ENCODE measurements at places on chromosomes 1 and 21.

- no peak for DNase-seq
These were observed 10.6 kb downstream of the ESPN start for GRCh38 chr1:6435129-6435528.

DNA sequence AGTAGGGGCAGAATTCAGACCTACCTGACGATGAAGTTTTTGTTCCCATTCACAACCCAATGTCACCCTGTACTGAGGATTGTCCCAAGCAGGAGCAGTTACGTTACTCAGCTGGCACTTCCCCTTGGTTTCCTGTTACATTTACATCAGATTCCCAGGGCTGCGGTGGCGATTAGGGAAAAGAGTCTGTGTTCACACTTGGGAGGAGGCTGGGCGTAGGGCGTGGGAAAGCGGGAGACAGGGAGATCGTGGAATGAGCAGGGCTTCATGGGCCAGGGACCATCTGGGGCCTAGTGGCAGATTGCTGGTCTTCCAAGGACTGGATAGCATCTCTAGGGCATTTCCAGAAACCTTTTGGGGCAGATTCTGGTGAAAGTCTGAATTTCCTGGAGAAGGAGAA is 39.0 kb downstream of the TBX19 start:
- DNase-seq: peak; percentile 39

DNA sequence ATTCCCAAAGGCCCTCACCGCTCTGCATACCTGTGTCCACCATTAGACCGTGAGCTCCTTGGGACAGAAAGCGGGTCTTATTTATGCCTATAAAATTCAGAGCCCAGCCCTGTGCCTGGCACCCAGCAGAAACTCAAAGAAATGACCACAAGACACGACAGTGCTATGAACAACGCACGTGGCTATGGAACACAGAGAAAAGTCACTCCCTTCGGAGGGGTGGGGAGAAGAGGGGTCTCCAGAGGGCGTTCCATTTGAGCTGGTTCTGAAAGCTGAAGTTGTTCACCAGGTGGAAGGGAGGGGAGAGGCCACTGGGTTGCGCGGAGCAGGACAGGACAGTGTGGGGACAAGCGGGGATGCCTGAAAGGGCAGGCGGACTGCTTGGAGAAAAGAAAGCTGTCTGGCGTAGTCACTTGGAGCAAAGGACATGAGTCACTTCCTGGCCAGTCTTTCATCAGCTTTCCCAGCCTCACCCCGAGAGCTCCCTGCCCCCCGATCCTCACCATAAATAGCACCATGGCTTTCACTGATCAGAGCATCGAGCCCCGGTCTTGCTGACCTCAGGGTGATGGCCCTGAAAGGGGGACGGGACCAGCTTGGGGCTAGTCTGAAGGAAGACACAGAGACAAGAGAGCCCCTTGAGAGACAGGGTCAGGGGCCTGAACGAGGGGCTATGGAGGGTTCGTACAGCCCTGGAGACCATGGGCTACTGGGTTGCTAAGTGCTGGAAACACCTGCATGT is 28.5 kb downstream of the ECE1 start:
- peak; percentile 97 for DNase-seq

GRCh38 chr1:110176299-110176956 is 26.1 kb downstream of the SLC6A17 start:
- DNase-seq: no peak

- DNase-seq: no peak
These were observed 8.4 kb upstream of the SLC19A1 start for GRCh38 chr21:45550522-45551210.

DNA sequence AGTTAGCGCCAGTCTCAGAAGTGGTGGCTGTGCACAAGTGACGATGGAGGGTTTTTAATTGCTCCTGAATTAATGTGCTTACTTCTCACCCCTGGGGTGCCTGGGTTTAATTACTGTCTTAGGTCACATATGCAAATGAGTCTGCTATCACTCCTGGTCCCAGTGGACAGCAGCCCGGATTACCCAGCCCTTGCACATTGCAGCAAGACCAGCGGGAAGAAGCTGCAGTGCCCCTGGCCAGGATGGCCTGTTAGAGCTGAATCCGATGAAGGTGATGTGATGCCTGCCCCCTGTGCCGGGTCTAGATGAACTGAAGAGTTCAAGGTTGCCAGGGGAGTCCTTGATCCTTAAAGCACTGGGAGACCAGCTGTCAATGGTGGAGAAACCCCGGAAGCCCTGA is 24.2 kb downstream of the ENO1 start:
- no peak for DNase-seq

DNA sequence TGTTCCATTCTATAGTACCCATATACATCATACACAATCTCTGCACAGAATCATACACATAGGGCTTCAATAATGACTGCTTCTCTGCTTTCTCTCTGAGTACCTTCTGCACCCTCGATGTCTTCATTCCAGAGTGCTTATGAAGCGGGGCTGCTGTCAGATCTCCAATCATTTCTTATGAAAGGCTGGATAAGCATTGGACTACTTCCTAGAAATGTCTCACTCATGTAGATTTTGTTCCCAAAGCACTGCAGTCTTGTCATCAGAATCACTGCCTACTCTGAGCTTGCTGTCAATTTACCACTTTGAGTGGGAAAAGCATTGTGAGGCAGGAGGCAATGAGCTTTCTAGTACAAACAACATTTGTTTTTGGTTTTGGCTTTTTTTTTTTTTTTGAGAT is 179.0 kb downstream of the SLC35F3 start:
- no peak for DNase-seq

DNA sequence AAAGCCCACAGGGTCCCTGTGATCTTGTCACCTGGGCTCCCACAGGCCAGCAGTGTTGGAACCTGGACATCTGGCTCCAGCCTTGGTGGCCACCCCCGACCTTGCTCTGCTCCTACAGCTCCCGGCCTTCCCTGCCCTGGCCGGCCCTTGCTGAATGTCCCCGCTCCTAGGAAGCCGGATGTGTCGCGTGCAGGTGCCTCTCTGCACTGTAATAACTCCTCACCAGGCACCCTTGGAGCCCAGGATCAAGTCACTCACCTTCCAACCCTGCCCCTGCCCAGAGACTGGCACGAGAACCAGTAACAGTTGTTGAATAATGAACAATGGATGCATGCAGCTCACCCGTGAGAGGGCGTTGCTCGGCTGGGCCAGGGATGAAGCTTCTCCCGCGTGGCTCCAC is 12.1 kb downstream of the PDE9A start:
- DNase-seq: no peak

DNA sequence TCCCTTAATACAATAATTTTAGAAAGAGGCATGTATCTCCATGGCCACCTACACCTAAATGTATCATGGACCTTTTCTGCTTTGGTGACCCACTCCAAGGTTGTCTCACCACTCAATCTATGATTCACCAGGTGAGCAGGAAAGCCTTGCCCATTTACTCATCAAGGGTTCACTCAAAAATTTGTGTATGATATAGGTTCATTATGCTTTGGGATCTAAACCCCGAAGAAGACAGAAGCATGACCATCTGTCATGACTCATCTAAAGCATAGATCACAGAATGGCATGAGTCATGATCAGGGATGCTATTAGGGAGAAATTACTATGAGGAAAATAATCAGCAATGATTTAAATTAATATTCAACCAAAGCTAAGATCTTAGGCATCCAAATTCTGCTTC is 38.5 kb downstream of the PYHIN1 start:
- DNase-seq: no peak

DNA sequence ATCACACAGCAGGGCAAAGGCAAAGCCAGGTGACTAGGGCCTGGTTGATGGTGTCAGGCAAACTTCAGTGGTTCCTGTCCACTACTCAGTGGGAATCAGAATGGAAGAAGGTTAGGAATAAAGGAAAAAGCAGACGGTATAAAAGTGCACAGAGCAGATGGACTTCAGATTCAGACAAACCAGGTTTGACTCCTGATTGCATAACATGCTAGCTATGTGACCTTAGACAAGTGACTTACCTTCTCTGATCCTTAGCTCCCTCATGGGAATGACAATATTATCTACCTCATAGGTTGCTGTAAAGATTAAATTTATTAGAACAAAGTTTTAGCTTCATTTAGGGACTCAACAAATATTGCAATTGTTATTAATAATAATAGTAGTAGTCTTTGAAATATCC is 4.9 kb downstream of the PAQR7 start:
- DNase-seq: no peak

- peak; percentile 75 for DNase-seq
These were observed 50.2 kb upstream of the DNAH14 start for GRCh38 chr1:224879162-224879803.

DNA sequence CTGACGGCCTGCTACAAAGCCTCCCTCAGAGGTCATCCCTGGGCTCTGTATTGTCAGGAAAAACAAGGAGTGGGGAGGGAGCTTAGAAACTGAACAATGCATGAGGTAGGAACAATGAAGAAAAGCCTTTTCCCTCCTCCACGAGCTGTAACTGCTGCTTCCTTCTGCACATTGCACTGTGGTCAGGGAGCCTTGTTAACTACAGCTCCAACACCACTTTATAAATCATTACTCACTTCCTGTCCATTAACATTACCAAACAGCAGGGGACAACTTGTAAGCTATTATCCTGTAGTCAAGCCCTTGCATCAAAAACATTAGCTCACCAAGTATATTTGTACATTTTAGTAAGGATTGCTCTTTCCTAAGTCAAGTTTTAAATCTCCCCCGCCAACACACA is 336.0 kb upstream of the NR5A2 start:
- peak; percentile 92 for DNase-seq

DNA sequence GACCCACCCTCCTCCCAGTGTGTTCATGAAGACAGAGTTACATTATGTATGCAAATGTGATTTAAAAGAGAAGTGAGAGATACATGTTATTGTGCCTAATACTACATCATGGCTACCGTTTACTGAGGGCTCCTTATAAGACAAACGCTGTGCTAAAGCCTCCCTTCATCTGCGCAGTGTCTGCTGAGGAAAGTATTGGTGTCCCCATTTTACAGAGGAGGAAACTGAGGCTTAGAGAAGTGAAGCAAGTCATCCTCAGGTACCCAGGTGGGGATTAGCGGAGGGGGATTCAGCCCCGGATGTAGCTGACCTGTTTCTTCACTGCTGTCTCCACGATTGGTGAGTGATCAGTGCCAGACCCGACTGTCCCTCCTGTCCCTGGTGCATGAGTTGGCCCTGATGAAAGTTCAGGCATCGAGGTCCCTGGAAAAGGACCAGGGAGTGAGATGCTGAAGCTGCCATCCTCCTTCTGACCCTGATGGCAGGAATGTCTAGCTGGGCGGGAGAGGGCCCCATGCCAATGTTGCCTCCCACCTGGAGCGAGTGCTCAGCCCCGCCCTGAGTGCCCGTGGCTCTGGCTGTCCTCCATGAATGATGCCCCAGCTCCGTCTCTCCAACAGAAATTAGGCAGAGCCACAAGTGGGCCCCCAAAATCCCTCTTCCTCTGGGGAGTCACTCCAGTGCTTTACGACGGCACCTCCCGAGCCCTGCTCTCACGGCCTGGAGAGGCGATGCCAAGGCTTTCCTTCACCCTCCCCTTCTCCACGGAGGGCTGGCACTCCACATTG is 204.7 kb downstream of the KAZN start:
- no peak for DNase-seq

GRCh38 chr1:1672181-1672965 is 13.6 kb upstream of the CDK11B start:
- DNase-seq: no peak

- peak; percentile 11 for DNase-seq
These were observed 69.6 kb downstream of the LACTBL1 start for GRCh38 chr1:22903113-22903512.

- DNase-seq: no peak
These were observed 117.0 kb upstream of the GALNT2 start for GRCh38 chr1:229950020-229950419.

DNA sequence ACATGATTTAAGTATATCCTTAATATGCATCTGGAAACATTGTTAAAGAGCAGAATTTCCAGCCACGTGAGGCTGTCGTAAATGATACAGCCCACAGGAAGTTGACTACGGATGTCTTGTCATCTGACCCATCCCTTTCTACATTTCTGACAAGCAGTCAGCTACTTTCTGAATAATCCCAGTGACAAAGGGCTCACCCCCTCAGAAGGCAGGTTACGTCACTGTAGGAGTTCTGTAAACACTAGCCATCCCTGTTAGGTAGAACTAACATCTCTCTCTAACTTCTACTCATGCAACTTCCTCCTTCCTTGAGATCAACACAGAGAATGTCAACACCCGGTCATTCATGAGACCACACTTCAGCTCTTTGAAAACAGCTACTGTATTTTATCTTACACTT is 259.2 kb downstream of the GREM2 start:
- DNase-seq: peak; percentile 69

- peak; percentile 31 for DNase-seq
These were observed at the start of gene MARK1 for GRCh38 chr1:220527908-220528678. Gene MARK1, plus strand, starts transcription at chr1:220528136. Its CDS starts 687 bp downstream, at chr1:220528823.

DNA sequence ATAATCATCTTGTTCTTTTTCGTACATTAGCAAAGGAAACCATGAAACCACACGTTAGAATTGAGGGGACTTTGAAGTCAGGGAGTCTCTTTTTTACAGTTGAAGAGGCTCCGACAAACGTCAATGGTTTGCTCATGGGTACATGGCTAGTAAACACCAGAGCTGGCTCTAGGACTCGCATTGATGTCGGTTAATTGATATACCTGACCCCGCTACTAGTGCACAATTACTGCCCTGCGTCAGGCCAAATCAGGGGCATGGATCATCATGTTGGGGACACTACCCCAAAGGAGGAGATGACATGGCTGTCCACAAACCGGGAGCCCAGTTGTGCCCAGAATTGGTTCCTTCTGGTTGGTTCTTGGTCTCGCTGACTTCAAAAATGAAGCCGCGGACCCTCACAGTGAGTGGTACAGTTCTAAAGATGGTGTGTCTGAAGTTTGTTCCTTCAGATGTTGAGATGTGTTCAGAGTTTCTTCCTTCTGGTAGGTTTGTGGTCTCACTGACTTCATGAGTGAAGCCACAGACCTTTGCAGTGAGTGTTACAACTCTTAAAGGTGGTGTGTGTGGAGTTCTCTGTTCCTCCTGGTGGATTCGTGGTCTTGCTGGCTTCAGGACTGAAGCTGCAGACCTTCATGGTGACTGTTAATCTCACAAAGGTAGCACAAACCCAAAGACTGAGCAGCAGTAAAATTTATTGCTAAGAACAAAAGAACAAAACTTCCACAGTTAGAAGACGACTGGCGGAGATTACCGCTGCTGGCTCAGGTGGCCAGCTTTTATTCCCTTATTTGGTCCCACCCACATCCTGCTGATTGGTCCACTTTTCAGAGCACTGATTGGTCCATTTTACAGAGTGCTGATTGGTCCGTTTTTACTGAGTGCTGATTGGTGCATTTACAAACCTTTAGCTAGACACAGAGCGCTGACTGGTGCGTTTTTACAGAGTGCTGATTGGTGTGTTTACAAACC is 126.9 kb upstream of the ERRFI1 start:
- DNase-seq: no peak

- DNase-seq: peak; percentile 98
These were observed 146.1 kb upstream of the FGGY start for GRCh38 chr1:59150577-59151386.

GRCh38 chr1:177505905-177506590 is 335.3 kb downstream of the BRINP2 start:
- peak; percentile 7 for DNase-seq

Data from fibroblast of pulmonary artery (primary cell).